ENCODE measurements at places on chromosomes 4 and X. TPM values are rescaled to one million over a fixed set of nuclear protein-coding genes. Genes with fewer than 3 reads are reported as not detected.

ITGB1BP2 gene
- 1.2 TPM for total RNA-seq

ITM2A gene
- 0.58 TPM for total RNA-seq

CXorf38 gene
- 9.6 TPM for total RNA-seq

AMELX gene
- not detected for total RNA-seq

GLRA2 gene
- total RNA-seq, result not detected

DBET gene
- not detected for total RNA-seq

AP1AR gene
- 29.6 TPM for total RNA-seq

SH3BP2 gene
- total RNA-seq, result 7.9 TPM

S100G gene
- not detected for total RNA-seq

GPR82 gene
- not detected for total RNA-seq
